ENCODE measurements at places on chromosomes 12 and 14.

GRCh38 chr12:121036810-121037326, 2.2 kb downstream of the OASL start:
- no peak for DNase-seq

- DNase-seq: no peak
Observed at GRCh38 chr12:60196366-60196765, 600.5 kb downstream of the SLC16A7 start.

DNA sequence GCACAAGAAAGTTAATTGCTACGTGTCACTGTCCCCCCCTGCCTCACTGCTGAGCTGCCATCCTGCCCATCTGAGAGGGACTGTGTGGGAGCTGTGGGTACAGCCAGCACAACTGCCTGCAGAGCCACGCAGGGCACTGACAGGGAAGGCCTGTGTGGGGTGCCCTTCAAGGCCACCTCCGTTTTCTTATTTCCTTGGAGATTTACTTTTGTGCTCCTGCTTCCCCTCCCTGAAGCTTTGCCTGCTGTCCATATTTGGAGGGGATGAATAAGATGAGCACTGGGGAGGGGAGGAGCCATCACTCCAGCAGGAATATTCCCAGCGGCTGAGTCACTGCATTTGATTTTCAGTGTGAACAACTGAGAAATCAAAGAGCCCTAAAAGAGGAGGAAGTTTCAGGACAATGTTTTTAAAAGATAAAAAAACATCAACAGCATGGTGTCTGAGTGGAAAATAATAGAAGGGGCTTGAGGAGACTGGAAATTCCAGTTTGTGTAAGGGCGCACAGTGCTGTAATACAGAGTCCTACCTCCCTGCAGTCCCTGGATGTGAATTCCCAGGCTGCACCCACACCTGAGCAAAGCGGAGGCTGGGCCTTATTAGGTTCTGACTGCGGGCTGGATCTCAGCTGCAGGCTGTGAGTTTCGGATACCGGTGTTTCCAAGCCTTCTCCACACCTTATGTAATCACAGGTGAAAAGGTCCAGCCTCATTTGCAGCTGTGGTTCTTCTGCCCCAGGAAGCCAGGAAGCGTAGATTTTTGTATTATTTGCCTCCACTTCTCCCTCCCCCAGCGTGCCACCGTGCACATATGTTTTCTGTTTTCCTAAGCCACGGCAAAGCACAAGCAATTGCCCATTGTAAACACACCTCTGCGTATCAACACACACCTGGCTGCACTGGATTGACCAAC, 192.6 kb upstream of the BCL2L14 start:
- DNase-seq: no peak

- DNase-seq: no peak
Observed at GRCh38 chr14:37023875-37024565, 148.4 kb downstream of the SLC25A21 start.

DNA sequence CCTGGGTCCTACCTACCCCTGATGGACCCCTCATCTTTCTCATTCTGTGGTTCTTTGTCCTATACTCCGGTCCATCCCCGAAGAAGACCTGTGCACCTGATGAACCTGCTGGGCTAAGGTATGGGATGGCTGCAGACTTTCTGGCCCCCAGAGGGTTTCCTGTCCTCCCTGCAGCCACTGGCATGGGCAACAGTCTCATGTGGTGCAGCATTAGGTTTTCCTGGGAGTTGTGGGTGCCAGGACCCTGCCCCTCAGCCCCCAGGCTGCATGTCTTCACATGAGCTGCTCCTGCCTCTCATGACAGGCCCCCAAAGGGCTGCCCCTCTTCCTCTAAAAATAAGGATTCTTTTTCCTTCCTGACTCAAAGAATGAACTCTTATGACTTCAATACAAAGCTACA, 72.3 kb upstream of the GPR68 start:
- DNase-seq: no peak

DNA sequence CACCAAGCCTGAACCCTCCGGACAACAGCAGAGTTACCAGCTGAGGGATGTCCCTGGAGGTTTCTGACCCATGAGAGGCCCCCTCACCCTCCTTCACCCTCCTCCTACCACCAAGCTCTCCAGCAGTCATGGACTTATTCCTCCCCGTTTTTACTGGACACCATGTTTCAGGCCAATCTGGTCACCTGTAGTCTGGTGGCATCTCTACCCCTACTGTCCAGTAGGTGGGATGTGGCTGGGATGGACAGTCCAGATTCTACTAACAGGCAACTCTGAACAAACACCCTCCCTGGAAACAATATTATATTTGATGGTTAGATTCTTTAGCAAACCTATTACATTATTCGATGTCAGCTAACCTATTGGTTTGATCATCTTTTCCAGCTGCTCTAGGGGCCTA, 83.2 kb downstream of the SLC38A1 start:
- no peak for DNase-seq

DNA sequence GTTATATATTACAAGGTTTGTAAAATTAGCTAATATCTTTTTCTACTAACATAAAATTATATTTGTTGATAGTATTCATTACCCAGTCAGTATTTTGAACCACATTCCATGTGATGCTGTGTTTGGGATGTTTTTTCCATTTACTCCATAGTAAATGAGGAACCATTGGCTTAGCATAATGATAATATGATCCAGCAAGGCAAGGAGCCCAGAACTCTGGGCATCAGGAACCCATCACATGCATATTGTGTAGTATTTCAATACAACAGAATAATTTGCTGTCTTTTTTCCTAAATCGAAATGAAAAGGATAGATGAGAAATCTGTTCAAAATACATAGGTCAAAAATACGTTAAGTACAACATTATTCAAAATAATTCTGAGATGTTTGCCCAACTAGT, 48.7 kb upstream of the GARIN2 start:
- no peak for DNase-seq

GRCh38 chr14:36317650-36318049, 2.8 kb downstream of the MBIP start:
- DNase-seq: no peak

- no peak for DNase-seq
Observed at GRCh38 chr12:17304503-17305347, 698.8 kb upstream of the LMO3 start.

DNA sequence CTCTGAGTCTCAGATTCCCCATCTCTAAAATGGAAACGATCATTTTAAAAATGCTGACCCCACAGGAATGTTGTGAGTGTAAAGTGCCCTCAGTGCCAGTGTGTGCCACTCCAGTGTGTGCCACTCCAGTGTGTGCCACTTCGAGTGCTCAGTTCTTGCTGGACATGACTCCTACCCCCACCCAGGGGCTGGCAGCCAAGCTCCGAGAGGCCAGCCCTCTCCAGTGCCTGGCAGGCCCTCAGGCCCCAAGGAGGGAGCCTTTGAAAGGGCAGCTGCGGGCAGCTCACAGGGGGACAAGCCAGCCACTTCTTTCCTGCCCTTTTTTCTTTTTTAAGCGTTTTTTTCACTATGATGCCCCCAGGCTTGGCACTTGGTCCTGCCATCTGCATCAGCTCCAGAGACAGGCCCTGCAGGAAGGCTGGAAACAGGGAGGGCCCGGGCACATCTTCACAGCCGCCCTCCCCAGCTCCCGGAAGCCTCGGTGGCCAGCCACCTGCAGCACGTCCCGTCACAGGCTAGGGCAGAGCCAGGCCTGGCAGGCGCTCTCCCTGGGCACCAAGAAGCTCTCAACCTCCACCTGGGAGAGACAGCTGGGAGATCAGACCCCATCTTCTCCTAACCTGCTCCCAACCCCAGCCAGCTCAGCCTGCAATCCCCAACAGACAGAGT, 29.8 kb downstream of the NCOR2 start:
- DNase-seq: no peak

DNA sequence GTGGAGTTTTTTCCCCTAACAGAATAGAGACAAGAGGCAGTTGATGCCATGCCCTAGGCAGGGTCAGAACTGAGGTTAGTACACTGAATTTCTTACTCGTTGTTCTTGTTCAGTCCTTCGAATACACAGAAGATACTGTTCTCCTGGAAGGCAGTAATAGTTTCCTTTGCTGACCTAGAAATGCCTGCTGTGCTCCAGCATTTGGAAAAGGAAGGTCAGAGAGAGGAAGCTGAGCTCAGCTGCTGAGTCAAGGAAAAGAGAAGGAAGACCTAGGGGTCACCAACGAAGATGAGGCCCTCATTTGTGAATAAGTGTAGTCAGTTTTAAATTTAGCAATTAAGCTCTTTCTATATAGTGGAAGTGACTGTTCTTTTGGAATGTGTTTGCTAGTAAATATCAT, 100.1 kb downstream of the CRADD start:
- DNase-seq: no peak

- DNase-seq: no peak
Observed at GRCh38 chr12:45598761-45599160, 130.7 kb upstream of the ARID2 start.

DNA sequence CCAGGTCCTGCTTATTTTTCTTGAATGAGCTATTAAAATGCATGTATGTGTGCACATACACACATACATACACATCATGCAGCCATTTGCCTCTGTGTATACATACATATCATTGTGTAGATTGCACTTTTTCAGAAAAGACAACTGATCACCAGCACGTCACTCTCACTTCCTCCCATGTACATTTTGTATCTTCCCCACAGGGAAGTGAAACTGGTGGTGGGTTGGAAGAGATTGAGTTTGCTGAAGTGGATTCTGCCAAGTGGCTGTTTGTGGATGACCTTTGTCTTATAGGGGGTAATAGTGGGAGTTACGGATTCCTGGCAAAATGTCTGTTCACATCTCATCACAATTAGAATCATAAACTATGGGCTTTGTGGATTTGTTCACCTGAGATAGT, 448.6 kb downstream of the RAD51B start:
- no peak for DNase-seq

DNA sequence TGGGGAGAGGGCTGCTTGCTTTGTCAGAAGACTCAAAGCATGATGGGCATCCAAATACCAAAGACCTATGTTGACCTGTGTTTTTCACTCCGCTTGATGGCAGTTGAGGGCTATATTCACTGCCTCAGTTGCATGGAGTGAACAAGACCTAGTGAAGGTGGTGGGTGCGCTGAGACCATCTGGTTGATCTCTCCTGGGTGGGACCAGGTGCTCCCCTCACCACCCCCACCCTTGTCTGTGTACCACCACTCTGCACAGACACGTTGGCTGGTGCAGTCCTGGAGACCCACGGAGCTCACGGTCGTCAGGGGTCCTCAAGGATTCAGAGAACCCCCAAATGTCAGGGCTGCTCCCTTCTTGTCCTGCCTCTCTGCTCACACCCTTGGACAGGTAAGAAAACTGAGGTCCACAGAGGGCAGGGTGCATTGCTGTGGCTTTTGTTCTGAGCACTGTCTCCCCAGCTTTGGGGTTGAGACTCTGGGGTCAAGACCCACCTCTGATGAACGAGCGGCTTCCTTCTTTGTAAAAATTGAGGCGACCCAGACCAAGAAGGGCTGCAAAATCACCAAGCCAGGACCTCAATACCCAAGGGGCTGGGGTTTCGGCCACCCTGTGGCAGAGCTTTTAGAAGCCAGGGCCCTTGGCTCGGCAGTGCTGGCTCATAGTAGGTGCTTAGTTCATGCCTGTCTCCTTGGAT, 166.3 kb upstream of the RTL1 start:
- DNase-seq: no peak

GRCh38 chr14:82146846-82147245, 613.2 kb upstream of the SEL1L start:
- no peak for DNase-seq

- DNase-seq: no peak
Observed at GRCh38 chr12:39431797-39432196, 11.1 kb downstream of the KIF21A start.

DNA sequence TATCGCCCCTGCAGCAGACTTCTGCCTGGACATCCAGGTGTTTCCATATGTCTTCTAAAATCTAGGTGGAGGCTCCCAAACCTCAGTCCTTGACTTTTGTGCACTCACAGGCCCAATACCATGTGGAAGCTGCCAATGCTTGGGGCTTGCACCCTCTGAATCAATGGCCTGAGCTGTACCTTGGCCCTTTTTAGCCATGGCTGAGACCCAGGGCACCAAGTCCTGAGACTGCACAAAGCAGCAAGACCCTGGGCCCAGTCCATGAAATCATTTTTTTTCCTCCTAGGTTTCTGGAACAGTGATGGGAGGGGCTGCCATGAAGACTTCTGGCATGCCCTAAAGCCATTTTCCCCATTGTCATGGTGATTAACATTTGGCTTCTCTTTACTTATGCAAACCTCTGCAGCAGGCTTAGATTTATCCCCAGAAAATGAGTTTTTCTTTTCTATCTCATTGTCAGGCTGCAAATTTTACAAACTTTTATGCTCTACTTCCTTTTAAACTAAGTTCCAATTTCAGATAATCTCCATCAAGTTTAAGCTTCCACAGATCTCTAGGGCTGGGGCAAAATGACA, 1445.8 kb upstream of the FLRT2 start:
- DNase-seq: no peak

DNA sequence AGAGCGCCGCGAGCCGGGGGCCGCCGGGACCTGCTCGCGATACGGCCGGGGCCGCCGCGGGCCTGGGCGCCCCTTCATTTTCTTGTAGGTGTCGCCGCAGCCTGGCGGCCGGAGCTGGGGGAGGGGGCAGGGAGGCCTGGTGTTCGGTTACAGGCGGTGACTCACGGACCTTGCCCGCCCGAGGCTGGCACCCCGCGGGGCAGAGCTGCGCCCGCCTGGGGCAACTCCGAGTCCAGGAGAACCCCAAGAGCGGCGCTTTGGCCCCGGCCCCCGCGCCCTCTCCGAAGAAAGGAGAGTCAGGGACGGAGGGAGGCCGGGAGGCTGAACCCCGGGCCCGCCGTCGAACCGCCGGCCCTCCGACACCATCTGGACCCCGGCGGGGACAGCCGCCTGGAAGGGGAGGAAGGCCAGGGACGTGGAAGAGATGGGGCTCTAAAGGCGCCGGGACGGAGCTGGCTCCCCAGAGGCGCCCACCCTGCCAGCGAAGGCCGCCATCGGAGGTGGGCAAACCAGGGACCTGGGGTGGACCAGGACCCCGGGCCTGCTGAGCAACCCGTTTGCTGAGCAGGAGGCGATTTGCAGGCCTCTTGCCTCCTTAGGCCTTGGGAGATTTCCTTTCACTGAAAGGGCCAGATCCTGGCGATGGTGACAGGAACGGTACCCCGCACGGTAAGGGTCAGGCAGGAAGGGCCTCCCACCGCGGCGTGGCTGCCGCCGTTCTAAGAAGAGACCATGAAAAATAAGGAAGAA, 843 bp upstream of the NUAK1 start:
- no peak for DNase-seq

Data from stimulated activated CD4-positive, alpha-beta T cell treated with anti-CD3 and anti-CD28 coated beads, Interleukin-1b, Interleukin-23, amount 100 ng/mL, for 1 hour (primary cell).